ENCODE measurements at places on chromosomes 4 and X. TPM values are rescaled to one million over a fixed set of nuclear protein-coding genes. Genes with fewer than 3 reads are reported as not detected.

Gene CYLC1
- total RNA-seq, result 0.31 TPM

Gene HS3ST1
- 15.0 TPM for total RNA-seq

Gene CTAG1A
- total RNA-seq, result not detected

Gene BEND2
- total RNA-seq, result under 0.01 TPM

Gene HSFX1
- 1.7 TPM for total RNA-seq

Gene ARSJ
- 0.31 TPM for total RNA-seq

Gene TRPC5OS
- total RNA-seq, result under 0.01 TPM

Gene C4orf50
- 17.0 TPM for total RNA-seq

Gene SOWAHB
- 5.5 TPM for total RNA-seq

Gene ALB
- total RNA-seq, result 14.2 TPM

Gene KLB
- total RNA-seq, result not detected

Gene FABP2
- total RNA-seq, result not detected

Gene MAGEE2
- 4.4 TPM for total RNA-seq
